ENCODE measurements at places on chromosomes 4 and X.

DNA sequence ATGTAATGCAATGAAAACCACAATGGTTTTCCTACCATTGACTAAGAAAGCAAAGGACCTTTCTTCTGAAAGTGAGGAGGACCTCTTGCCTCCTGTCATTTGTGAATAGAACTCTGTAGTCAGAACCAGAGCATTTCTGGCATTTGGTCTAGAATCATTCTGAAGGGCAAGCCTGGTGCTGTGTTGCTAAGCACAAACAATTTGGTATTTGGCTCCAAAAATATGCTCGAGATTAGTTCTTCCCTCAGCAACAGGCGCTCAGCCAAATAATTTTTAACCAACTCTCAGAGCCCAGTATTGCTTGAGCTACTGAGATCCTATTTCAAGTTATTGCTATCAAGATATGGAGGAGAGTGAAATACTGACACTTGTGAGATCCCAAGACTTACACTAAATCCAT lies 71.0 kb downstream of the SNCA start:
- no peak for DNase-seq

DNA sequence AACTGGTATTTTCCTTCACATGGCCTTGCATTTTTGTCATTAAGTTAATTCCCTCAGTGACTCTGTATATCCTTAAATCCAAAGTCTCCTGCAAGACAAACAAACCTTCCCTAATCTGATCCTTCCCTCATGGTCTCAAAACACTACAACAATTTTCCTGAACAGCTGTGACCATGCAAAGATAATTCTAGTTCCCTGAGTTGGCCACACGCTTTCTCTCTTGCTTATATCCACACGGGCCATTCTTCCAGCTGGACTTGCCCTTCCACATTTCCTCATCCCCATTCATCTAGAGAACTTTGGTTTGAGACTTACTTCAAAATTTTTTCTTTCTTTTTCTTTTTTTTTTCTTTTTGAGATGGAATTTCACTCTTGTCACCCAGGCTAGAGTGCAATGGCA lies 1590.7 kb downstream of the STIM2 start:
- no peak for DNase-seq

DNA sequence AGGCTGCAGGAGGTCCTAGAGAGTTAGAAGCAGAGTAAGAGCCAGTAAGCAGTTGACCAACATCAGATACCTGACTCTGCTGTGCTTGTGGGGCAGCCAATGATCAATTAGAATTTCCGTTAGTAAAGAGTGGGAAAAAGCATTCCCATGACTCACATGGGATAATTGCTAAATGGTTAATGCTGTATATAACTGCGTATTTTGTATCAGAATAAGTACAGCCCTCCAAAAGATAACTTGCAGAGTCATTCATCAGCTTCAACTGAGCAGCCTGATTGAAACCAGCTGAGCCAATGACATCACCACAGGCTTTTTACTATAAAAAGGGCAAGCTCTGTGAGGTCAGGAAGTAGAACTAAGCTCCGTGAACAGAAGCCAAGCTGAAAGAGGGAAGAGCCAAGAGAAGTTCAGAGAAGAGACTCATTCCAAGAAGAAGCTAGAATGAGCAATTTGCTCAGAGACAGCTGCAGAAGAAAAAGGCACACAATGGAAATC lies 67.9 kb downstream of the PPP3CA start:
- no peak for DNase-seq

- no peak for DNase-seq
These were observed 1389.0 kb upstream of the IGFBP7 start for GRCh38 chr4:58499182-58499581.

GRCh38 chrX:132004728-132005127 lies 18.4 kb upstream of the STK26 start:
- DNase-seq, result no peak

- DNase-seq, result no peak
These were observed 140.6 kb downstream of the DCTD start for GRCh38 chr4:182776376-182777105.

GRCh38 chrX:83535417-83536196 lies 27.5 kb downstream of the POU3F4 start:
- no peak for DNase-seq

DNA sequence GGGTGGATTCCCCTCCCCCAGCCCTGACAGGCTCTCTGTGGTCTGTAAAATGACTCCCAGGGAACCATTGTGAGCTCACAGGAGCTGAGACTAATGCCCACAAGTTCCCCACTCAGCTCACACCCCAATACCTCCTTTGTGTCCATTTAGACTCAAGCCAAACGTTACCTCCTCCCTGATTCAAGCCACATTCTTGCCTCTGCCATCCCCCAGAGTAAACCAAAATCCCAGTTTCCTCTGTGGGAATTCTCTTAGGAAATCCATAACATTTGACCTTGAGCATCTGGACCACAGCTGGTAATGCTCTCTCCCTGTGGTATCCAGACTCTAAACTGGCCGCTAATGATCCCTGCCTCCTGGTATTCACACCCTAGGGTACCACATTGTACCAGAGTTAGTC lies 26.3 kb upstream of the KDM5C start:
- DNase-seq, result no peak

Data from esophagus squamous epithelium (tissue), 5 donors.